ENCODE measurements at places on chromosomes 1 and 21. TPM values are rescaled to one million over a fixed set of nuclear protein-coding genes. Genes with fewer than 3 reads are reported as not detected.

DNA sequence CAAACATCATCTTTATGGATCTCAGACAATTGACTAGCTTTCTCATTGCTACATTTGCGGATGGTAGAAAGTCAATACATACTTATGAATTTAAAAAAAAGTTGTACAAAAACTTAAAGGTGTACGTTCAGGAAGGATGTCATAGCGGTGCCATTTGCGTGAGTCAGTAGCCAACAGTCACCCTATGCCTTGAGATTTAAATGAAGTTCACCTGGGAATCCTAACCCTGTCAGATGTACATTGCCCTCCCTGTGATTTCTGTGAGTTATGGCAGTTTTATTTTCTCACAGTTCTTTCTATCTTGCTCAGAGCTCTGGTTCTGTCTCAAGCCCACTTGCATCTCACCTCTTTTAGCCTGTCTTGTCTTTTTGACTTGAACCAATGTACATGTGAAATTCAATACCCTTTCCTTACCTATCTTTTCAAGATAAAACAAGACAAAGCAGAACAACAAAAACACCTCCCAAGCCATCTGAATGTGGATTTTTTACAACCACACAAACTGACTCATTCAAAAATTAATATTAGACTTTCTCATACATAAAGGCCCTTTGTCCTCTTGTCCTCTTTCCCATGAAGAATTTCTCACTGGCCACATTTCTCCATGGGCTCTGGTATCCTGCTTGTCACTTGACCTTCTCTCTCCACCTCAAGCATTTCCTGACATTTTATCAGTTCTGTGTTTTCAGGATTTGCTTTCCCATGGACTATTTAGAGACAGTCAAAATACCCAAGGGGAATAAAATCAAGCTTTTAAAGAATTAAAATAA is 25.3 kb upstream of the ZNF697 start:
- peak; percentile 54 for DNase-seq

DNA sequence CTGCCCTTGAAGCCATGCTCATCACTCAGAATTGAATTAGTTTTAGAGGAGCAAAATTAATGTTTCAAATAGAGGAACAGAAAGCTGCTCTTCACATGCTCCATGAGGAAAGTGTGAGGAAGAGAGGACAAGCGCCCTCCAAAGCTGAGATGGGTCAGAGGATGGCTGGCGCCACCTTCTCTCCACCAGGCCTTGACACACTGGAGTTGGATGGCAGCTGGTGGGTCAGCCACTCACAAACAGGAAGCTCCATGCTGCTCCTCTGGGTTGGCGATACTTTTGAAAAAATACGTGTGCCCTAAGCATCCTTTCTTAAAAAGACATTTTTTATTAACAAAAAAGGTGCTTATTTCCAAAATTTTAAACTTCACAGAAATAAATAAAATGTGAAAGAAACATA is 3.1 kb upstream of the CD2 start:
- no peak for DNase-seq

- DNase-seq = no peak
Observed at GRCh38 chr1:248611883-248612414, 14.4 kb upstream of the OR2T10 start.

Gene RNU1-3
- 1,356 TPM for total RNA-seq

Gene ARTN
- 1.2 TPM for total RNA-seq

Measured in astrocyte (in vitro differentiated cells and primary cell).